Left lung (tissue), 14 donors: ENCODE measurements at places on chromosomes 3 and 15. TPM values are rescaled to one million over a fixed set of nuclear protein-coding genes. Genes with fewer than 3 reads are reported as not detected.

DNA sequence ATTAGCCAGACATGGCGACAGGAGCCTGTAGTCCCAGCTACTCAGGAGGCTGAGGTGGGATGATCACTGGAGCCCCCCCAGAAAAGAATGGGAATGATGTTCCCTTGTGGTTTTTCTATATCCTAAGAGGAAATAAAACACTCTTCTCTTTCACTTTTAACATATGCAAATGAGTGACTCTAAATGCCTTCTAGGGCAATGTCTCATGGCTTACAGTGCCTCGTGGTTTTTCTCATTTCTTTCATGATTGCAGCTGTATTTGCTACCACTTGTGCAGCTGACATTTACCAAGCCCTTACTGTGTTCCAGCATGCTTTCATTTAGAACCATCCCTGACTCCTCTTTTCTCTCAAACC lies 26.4 kb downstream of the STOML1 start:
- no peak for DNase-seq

DNA sequence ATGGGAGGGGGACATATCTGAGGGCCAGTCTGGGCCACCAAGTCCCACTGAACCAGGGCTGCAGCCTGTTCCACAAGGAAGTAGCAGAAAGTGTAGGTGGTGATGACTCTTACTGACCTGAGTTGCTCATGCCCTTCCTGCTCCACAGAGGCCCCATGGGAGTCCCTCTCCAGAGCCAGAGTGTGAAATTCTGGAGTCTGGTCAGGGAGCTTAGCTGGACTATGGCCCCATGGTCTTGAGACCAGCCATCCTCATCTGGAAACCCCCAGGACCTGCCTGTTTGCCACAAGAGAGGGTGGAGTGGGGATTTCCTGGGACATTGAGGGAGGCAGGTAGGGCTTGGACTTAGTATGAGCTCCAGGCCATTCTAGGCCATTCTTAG lies 3.0 kb downstream of the SPINT1 start:
- DNase-seq: no peak

- no peak for DNase-seq
Observed at GRCh38 chr3:127994011-127994410, 58.2 kb upstream of the SEC61A1 start.

DNA sequence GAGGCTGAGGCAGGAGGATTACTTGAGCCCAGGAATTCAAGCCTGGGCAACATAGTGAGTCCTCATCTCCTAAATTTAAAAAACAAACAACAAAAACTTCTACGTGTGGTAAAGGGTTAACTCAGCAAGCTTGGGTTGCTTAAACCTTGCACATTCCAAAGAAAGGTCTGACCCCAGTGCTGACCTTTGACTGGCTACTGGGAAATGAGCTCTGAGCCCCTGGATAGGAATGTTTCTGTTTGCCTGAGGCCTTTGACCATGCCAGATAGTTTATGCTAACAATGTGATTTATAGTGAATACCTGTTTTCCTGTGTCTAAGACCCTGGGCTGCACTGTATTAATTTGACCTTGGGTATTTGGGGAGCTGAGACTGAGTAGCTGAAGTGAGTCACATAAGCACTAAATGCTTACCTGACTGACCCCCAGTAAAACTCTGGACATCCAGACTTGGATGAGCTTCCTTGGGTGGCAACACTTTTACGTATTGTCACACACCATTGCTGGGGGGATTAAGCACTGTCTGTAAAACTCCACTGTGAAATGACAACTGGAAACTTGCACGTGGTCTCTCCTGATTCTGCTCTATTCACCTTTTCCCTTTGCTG lies 20.7 kb downstream of the TCAIM start:
- DNase-seq: no peak

- no peak for DNase-seq
Observed at GRCh38 chr3:181066143-181067087, 76.9 kb upstream of the DNAJC19 start.

AEN gene
- 4.9 TPM for polyA plus RNA-seq

ARGFX gene
- polyA plus RNA-seq: 0.17 TPM

- peak; percentile 34 for DNase-seq
Observed at GRCh38 chr3:46863261-46863782, at the start of gene MYL3. TSS of gene MYL3 (minus strand) at chr3:46863444. CDS start at chr3:46863390, 54 bp downstream.

DNA sequence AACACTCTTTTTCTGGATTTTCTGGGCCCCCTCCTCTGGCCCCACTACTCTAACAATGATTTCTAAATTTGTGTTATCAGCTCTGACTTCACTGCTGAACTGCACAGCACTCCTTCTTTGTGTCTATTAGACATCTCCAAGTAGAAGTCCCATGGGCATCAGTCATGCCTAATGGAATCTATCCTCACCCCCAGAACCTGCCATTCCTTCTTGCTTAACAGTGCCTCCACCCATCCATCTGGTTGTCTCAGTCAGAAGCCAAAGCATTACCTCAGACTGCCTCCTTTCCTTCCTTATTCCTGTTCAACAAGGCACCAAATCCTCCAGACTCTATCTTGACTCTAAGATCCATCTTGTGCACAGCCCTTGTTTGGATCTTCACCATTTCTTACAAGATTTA lies 36.2 kb downstream of the SSR3 start:
- no peak for DNase-seq

- no peak for DNase-seq
Observed at GRCh38 chr3:55955891-55956477, 468.9 kb upstream of the WNT5A start.

PIK3CB gene
- 13.0 TPM for polyA plus RNA-seq

DNA sequence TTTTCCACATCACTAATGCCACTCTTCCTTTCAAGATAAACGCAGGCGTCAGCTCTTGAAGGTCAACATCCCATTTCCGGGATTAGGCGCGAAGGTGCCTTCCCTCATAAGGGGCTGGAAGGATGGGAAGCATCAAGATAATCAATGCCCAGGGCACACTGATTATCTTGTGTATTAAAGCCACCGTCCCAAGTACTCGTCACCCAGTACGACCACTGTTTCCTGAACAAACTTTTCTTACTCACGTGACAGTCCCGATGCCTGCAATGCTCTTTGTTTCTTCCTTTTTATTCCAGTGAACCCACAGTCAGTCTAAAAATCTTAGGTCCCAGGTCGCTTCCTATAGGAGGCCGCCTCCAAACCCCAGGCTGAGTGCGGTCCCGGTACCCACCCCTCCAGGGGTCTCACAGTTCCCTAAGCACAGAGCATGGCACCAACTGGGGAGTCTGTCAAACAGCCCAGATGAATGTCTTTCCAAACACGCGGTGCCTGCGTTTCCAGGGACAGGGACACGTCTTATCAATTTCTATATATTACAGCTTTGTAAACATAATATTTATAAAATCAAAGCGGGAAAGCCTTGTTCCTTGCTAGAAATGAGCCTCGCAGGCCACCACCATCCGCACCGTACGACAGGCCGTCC lies 589 bp downstream of the ANAPC13 start:
- no peak for DNase-seq

CDC25A gene
- polyA plus RNA-seq: 6.8 TPM

GRCh38 chr15:76198456-76199105 lies 112.7 kb downstream of the ETFA start:
- DNase-seq: no peak

DNA sequence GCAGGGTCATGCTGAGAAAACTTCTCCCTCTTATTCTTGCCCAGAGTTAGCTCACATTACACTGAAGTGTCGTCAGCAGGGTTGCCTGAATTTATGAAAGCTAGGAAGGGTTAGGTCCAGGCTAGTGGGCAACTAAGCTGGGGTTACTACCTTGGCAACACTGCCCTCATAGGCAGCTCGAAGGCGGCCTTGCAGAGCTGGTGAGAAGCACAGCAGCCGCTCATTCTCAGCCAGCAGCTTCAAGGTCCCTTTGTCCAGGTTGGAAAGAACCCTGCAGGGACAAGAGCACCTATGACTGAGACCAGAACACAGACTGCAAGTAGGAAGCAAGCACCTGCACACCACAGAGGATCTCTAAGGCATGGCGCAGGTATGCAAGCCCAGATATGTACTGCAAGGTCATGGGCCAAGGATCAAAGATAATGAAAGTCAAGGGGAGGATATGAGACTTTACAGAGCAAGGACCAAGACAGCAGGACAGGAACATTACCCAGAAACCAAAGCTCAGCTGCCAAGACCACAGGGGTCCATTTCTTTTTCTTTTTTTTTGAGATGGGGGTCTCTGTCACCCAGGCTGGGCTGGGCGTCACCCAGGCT lies 2.8 kb downstream of the CDAN1 start:
- no peak for DNase-seq

DNA sequence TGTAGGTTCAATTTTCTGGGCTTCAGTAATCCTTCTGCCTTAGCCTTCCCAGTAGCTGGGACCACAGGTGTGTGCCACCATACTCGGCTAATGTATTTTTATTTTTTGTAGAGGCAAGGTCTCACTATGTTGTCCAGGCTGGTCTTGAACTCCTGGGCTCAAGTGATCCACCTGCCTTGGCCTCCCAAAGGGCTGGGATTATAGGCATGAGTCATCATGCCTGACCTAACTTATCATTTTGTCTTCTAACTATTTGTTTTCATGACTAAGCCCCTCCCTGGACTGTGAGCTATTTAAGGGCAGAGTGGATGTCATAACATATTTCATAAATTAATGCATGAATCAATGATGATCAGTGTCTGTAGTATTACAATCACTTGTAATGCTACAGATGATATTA lies 56.1 kb upstream of the PIAS1 start:
- DNase-seq: no peak

RAD51 gene
- 14.5 TPM for polyA plus RNA-seq

DNA sequence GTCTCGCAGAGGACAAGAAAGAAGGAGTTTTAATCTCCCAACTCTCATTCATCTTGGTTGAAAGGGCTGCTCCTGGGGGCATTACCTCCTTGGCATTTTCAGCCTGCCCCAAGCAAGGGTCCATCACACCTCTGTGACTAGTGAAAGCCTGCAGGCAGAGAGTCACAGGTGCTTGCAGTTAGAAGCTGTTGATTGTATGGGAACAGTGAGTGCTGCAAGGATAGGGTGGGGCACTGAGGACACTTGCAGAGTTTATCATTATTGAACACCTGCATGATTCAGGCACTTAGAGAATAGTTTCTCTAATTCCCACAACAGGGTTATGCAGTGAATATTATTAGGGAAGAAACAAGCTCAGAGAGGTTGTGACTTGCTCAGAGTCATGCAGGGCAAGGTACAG lies 41.7 kb upstream of the IGF2BP2 start:
- no peak for DNase-seq

NDUFB5 gene
- 146 TPM for polyA plus RNA-seq

GRCh38 chr3:179624451-179624850 lies 19.9 kb downstream of the NDUFB5 start:
- no peak for DNase-seq

- no peak for DNase-seq
Observed at GRCh38 chr15:84826369-84826823, 9.2 kb downstream of the ALPK3 start.

SLC28A2 gene
- polyA plus RNA-seq: 0.99 TPM

DNA sequence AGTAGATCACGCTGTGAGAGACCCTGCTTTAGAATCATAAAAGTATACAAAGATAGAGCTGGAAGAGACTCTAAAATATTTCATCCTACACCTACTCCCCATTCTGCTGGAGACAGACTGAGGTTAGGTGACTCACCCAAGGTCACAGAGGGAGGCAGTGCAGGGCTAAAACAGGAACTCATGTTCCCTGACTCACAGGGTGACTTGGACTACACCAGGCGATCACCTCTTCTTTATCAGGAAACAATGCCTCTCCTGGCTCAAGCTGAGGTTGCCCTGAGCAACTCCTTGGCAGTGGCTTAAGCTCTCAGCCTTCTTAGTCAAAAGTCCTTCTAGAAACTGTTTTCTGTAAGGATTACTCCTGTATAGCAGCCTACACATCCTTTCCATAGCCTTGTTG lies 26.4 kb upstream of the TNFAIP8L3 start:
- DNase-seq: peak; percentile 41

DNA sequence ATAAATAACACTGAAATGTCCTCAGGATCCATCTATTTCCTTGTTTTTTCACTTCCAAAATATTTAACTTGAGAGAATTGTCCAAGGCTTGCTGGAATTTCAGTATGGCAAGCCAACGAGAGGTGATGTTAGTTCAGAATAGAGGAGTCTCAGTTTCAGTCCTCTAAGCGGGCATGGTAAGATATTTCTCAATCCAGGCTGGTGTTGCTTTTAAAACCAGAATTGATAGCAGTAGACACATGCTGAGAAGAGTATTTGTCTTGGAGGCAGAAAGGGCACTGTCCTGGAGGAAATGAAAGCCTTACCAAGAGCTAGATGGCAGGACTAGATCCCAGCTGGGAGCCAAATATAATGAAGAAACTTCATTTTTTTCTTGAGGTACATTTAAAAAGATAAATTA lies 23.1 kb downstream of the PHLDB2 start:
- no peak for DNase-seq

GRCh38 chr3:141508067-141508436 lies 21.2 kb downstream of the RASA2 start:
- DNase-seq: no peak

DNA sequence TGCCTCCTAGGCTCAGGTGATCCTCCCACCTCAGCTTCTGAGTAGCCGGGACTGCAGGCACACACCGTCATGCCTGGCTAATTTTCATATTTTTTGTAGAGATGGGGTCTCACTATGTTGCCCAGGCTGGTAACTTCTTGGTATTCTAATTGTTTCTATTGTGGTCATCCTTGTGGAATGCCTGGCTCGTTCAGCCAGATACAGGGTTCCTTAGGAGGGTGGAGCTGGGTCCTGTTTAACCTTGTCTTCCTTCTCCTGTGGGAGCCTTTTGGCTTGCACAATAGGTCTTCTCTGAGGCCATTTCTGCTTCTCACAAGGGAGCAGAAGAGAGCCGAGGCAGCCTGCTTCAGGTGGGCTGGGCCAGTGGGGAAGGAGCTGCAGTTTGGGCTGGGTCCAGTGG lies 15.7 kb downstream of the PLEKHO2 start:
- DNase-seq: no peak

DNA sequence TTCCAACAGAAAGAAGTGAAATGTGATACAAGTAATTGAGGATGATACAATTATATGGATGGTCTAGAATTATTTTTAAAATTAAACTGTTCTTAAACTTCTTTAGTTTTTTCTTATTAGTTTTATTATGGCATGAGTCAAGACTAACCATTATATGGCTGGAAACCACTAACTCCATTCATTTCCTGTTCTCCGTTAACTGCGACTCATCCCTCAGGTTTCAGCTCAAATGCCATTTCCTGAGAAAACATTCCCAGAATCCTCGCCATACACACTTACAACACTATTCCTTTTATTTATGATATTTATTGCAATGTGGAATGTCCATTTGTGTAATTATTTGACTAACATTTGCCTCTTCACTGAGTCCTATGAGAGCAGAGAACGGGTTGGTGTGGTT lies 394.1 kb downstream of the SOX2 start:
- DNase-seq: no peak

GRCh38 chr15:60928210-60928609 lies 300.9 kb downstream of the RORA start:
- DNase-seq: no peak

- no peak for DNase-seq
Observed at GRCh38 chr3:126326629-126327028, 30.6 kb downstream of the KLF15 start.

GRCh38 chr3:152255290-152255689 lies 13.4 kb upstream of the MBNL1 start:
- DNase-seq: no peak

ZBTB47 gene
- 15.7 TPM for polyA plus RNA-seq

RTP2 gene
- polyA plus RNA-seq: not detected

GRCh38 chr15:61459785-61460707 lies 230.9 kb upstream of the RORA start:
- peak; percentile 56 for DNase-seq

- no peak for DNase-seq
Observed at GRCh38 chr3:46575577-46576222, 9.6 kb upstream of the LRRC2 start.

VEPH1 gene
- polyA plus RNA-seq: 33.1 TPM
